Metanephros (tissue), 2 donors: ENCODE measurements at places on chromosomes 11 and 22. TPM values are rescaled to one million over a fixed set of nuclear protein-coding genes. Genes with fewer than 3 reads are reported as not detected.

Gene TSPAN32
- total RNA-seq: 7.0 TPM

Gene MUC2
- total RNA-seq: under 0.01 TPM

Gene MS4A1
- total RNA-seq: 1.3 TPM

Gene DEFB131B
- not detected for total RNA-seq

Gene FADD
- 23.0 TPM for total RNA-seq

Gene KCTD17
- total RNA-seq: 23.3 TPM

Gene APOBEC3B
- total RNA-seq: 2.6 TPM

Gene ARHGEF12
- total RNA-seq: 136 TPM

Gene CYP2D6
- total RNA-seq: 2.5 TPM

Gene MS4A6E
- total RNA-seq: not detected

Gene VSIG10L2
- 0.23 TPM for total RNA-seq

Gene RIN1
- total RNA-seq: 3.8 TPM

Gene GLB1L3
- total RNA-seq: 0.35 TPM

Gene ME3
- 116 TPM for total RNA-seq

Gene FGF4
- total RNA-seq: not detected

Gene AGBL2
- 4.4 TPM for total RNA-seq

Gene PNPLA5
- total RNA-seq: not detected

Gene FAM83F
- total RNA-seq: 2.5 TPM

Gene USP28
- total RNA-seq: 56.3 TPM

Gene SEPTIN3
- total RNA-seq: 1.5 TPM

Gene OR51B5
- 2.3 TPM for total RNA-seq

Gene PRODH
- 12.9 TPM for total RNA-seq

Gene PATE4
- not detected for total RNA-seq

Gene ZNF215
- total RNA-seq: 2.2 TPM

Gene ZP1
- total RNA-seq: not detected

Gene CBY1
- total RNA-seq: 24.6 TPM

Gene KRTAP5-9
- total RNA-seq: 0.23 TPM

Gene C1QTNF5
- 39.0 TPM for total RNA-seq

Gene CARNS1
- 8.8 TPM for total RNA-seq

Gene CFAP300
- 1.9 TPM for total RNA-seq

Gene NAALADL1
- 20.2 TPM for total RNA-seq

Gene FAM111B
- total RNA-seq: 5.8 TPM

Gene GALNT18
- 53.5 TPM for total RNA-seq

Gene VSIG2
- 4.1 TPM for total RNA-seq

Gene C11orf91
- not detected for total RNA-seq

Gene SPI1
- 19.0 TPM for total RNA-seq

Gene ARHGAP20
- total RNA-seq: 4.0 TPM

Gene MS4A15
- total RNA-seq: not detected

Gene MS4A14
- total RNA-seq: not detected

Gene PLEKHB1
- total RNA-seq: 9.4 TPM

Gene ARVCF
- total RNA-seq: 63.2 TPM
